IMR-90 (cell line): ENCODE measurements at places on chromosomes 1 and 21.

DNA sequence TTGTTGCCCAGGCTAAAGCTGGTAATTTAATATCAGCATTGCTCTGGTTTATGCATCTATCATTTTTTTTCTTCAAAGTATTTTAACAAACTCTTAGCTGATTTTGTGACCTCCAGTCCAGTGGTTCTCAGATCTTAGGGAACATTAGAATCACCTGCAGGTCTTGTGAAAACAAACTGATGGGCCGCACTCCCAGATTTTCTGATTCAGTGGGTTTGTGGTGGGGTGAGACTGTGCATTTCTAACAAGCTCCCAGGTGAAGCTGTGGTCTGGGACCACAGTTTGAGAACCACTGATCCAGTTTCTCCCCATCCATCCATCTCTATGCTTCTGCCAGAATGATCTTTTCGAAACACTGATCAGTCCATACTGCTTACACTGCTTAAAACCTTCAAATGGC, 305.7 kb upstream of the USP24 start:
- DNase-seq = no peak

GRCh38 chr1:221805121-221805520, 63.2 kb upstream of the DUSP10 start:
- DNase-seq = no peak

DNA sequence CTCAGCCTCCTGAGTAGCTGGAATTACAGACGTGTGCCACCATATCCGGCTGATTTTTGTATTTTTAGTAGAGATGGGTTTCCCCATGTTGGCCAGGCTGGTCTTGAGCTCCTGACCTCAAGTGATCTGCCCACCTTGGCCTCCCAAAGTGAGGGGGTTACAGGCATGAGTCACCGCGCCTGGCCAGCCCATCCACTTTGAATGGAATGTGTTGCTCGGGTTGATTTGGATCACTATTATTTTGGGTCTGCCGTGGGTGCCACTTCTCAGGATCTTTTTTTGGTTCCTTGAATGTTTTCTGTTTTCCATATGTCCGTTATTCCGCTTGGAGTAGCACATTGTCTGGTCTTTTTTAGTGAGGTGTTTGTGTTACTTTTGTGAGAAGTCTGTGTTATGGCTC, 17.0 kb downstream of the PCNT start:
- no peak for DNase-seq

DNA sequence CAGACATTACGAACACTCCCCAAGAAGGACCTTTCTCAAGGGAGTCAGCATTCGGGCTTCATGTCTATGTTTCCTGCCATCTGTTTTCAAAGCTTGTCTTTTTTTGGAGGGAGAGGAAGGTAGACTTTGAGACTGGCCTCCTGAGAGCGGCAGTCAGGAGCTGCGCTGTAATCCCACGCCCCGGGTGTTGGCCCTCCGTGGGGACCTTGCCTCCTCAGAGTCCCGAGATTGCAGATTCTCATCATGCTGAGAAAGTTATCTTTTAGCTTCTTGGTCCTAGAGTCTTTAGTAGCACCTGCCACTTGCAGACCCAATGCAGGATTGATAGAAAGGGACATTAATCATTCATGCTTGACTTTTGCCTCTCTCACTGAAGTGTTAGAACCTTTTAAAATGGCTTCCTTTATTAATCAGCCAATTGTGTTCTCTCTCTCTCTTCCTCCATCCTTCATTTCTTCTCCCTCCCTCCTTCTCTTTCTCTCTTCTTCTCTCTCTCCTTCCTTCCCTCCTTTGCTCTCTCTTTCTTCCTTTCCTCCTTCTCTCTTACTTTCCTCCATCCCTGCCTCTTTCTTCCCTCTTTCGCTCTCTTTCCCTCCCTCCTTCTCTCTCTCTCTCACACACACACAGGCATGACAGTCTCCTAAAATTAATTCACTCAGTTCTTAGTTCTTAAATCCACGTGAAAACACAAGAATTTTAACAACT, 25.2 kb upstream of the GNPAT start:
- DNase-seq = no peak

GRCh38 chr1:231828182-231828920, 201.8 kb downstream of the DISC1 start:
- peak; percentile 95 for DNase-seq

GRCh38 chr1:227037121-227037520, 97.0 kb downstream of the COQ8A start:
- no peak for DNase-seq

DNA sequence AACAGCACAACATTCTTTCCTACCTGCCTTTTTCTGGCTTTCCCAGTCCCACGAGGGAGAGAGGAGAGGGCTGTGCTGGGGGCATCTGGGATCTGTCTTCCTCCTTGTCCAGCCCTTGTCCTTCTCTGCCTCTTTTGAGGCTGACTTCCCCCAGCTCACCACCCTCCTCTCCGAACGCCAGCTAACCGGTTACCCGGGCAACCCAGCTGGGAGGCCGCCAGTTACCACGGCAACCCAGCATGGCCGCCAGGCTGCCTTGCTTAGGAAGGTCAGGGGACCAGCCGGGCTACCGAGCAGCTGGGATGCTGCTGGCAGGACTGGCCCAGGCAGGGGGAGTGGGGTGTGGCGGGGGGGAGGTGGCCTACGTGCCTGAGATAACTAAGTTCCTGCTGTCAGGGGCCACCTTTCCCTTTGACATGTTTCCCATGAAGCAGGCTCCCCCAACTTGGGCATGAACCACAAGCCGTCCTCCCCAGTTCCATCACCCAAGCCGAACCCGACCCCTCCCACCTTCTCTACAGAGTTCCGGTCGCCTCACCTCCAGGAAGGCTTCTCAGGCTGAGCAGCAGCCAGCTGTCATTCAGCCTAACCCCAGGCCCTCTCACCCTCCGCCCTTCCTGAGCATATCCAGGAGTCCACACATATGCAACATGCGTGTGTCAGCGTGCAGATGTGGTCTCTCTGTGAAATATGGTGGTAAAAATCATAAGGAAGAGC, 8.7 kb downstream of the PLEKHA6 start:
- DNase-seq = peak; percentile 81

GRCh38 chr21:46058431-46059145, 39.3 kb upstream of the COL6A2 start:
- DNase-seq = no peak

GRCh38 chr1:236395230-236395946, 1.3 kb downstream of the EDARADD start:
- no peak for DNase-seq

- DNase-seq = no peak
Measured at GRCh38 chr1:43969416-43969745, 429 bp upstream of the DPH2 start.

- DNase-seq = no peak
Measured at GRCh38 chr1:16405441-16405840, 31.8 kb downstream of the SPATA21 start.

GRCh38 chr1:39653546-39654031, 14.1 kb upstream of the HEYL start:
- DNase-seq = peak; percentile 78

DNA sequence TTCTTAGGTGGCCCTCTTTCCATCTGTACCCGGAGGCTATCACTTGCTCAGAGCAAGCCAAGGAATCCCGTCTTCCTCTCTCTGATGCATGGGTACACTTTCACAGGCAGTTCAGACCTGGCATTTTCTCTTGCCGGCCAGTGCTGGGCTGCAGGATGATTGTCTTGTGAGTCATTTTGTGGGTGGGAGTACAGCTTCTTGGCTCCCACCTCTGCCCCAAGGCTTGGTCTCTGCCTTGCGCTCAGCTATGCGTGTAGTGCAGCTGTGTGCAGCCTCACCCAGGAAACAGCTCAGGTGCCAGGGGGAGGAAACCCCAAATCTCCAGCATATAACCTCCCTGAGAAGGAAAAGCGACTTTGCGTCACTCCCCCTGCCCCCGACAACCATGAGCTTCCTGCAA, 3.9 kb upstream of the AJAP1 start:
- no peak for DNase-seq

- DNase-seq = no peak
Measured at GRCh38 chr21:32334980-32335531, 36.4 kb downstream of the MRAP start.

GRCh38 chr1:201426479-201427310, 5.2 kb upstream of the TNNI1 start:
- DNase-seq = no peak

DNA sequence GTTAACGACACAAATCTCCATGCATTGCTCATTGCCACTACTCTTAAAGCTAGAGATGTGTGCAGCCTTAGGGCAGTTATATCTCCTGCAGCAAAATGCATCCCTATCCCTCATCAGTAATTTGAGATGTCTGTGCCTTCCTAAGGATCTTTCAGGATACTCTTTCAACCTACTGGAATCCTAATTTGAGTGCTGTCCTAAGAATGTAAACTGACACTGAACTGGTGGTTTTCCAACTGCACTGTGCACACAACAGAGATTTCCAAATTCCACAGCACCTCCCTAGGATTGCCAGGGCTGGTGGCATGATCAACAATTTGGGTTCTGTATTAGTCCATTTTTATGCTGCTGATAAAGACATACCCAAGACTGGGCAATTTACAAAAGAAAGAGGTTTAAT, 193.9 kb downstream of the LTN1 start:
- DNase-seq = peak; percentile 66

DNA sequence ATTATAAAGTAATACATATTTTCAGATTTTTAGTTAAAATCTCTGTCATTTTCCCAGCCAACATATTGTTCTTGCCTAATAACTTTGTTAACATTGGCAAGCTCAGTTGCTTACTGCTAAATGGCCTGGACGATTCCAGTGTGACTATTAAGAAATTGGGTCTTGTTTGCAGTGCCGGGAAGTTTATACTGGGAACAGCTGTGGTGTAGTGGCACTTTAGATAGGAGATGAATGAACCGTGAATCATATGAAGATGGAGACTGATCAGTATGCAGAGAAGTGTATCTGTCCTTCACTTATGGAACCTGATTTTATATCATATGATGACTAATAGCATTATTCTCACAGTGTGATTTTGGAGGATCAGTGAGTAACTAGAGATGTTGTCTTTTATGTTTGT, 3.3 kb downstream of the CHRM3 start:
- no peak for DNase-seq

DNA sequence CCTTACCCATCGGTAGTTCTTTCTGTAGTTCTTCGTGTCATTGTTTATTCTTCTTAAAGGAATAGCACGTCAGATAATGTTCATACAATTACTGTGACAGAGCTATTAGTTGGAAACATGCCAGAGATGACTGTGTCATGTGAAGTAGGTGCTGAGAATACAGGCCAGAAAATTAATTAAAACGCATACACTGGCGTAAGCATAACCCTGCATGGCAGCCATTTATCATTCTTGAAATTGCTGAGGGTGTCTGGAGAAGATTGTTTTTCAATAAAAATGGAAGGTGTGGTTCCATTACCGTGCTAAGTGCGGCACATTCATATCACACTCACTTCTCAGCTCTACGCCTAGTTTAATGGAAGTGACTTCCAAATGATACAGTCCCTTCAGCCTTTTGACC, 7.8 kb downstream of the ETS2 start:
- no peak for DNase-seq

GRCh38 chr1:15049067-15049466, 104.5 kb upstream of the TMEM51 start:
- no peak for DNase-seq

DNA sequence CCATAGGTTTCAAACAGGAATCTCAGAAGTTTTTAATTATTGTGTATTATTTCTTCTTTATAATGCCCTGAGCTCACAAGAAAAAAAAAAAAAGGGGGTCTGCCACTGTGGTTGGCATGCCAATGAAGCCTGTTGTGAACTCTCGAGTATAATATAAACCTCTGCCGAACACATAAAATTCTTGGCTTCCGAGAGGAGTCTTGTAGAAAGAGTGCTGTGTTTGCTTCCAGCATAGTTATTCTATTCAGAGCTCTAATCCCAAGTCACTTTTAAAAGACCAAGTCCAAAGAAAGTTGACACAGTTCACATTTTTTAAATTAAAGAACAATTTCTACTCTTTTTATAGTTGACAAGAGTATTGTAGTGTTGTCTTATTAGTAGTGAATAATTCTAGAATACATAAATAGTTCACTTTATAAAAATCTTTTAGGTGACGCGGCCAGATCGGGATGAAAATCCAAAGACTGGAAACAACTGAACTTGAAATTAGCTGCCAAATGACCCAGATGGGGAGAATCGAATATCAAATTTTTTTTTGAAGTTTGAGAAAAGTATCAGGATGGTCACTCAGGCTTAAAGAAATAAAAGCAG, 293.2 kb downstream of the DUSP10 start:
- no peak for DNase-seq

- no peak for DNase-seq
Measured at GRCh38 chr1:219325368-219325742, 151.7 kb downstream of the LYPLAL1 start.

GRCh38 chr1:160371346-160371631, 4.4 kb downstream of the NHLH1 start:
- no peak for DNase-seq

- DNase-seq = no peak
Measured at GRCh38 chr1:62221171-62221570, 26.5 kb downstream of the L1TD1 start.

- DNase-seq = no peak
Measured at GRCh38 chr21:25752416-25752815, 17.6 kb downstream of the GABPA start.

DNA sequence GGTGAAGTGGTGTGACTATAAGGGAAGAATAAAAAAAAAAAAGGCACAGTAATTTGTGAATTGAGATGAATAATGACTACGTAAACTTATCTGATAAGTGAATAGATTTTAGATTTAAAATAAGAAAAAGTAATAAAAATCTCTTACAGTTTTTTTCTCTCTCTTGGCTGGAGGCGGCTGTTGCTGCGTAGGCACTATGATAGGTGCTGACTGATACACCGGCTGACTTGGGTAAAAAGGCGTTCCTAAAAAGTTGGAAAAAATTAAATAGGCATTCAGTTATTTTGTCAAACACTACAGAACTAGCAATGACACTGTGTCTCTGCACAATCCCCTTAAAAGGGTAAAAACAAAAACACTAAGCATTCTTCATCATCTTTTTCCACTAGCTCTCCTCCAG, 185.7 kb upstream of the HP1BP3 start:
- no peak for DNase-seq

DNA sequence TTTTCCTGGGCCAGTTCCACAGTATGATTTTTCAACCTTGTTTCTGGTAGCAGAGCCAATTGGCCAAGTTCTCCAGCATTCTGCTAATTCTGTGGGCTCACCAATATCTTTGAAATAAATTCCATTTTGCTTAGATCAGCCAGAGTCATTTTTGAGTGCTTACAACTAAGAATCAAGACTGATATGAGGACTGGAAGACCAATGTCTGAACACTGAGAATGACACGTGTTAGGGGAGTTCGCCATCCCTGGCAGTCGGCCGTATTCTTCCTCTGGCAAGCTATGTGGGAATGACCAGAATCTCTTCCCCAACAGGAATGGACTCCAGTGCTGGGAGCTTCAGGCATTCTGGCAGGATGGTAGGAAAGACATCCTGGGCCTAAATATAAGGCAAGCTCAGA, 4.9 kb upstream of the TENT5C start:
- peak; percentile 46 for DNase-seq

- DNase-seq = no peak
Measured at GRCh38 chr1:175090780-175091179, 23.1 kb downstream of the TNN start.

DNA sequence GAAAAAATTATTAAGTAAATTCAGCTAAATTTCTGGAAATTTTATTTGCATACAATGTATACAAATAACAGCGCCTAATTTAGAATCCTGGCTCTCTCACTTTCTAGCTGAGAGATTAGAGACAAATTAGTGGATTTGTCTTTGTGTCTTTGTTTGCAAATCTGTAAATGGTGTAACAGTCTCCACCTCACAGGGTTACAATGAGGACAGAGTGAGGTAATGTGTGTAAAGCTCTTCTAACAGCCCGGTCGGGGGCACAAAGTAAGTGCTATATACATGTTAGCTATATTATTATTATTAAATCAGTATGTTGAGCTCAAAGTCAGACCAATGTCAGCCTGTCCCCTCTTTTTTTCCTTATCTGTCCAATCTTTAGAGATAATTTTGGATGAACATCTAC, 5.0 kb upstream of the ADAMTSL4 start:
- DNase-seq = no peak
